ENCODE measurements at places on chromosomes 11 and 22.

DNA sequence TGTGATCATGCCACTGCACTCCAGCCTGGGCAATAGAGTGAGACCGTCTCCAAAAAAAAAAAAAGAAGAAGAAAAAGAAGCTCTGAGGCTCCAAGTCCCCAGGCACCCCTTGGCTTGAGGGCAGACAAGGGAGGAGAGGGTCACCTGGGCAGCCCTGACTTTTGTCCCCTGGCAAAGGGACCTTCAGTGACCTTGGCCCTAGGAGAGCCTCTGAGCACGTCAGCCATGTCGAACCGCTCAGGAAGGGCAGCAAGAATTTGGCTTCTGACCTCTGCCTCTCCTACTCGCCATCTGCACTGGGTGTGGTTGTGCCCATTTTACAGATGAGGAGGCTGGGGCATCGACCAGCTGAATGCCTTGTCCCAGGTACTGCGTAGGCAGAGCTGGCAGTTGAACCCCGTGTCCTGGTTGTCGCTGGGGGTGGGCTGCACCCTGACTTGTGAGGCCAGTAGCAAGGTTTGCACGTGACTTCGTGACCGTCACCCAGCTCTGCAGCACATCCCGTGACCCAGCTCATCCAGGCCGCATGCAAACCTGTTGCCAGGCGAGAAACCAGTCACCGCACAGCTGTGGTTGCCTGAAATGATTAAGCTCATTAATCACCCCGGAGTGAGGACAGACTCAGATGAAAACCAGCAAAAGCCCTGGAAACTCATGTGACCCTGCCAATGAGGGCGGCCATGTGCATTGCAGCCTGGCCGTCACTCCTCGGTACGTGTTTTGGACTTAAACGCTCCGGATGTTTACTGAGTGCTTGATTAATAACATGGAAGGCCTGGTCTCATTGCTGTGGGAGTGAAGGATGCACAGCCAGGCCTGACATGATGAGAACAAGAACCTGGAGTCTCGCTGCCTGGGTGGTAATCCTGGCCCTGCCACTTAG is 47.7 kb upstream of the PPP6R3 start:
- DNase-seq: no peak

DNA sequence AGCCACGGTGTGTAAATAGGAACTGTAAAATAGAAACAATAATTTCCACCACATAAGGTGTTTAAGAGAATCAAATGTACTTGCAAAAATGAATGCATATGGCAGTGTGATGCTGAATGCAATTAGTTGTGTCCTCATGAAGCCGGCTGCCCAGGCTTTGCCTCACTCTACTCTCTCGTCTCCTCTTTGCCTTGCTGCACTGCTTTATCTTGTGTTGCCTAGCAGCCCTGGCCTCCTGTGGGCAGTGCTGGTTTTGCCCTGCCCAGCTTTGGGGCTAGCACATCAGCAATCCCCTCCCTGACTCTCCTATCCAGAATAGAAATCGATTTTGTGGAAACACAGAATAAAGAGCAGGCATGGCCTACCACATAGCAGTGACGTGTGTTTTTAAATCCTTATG is 30.0 kb downstream of the LRRC32 start:
- DNase-seq: no peak

DNA sequence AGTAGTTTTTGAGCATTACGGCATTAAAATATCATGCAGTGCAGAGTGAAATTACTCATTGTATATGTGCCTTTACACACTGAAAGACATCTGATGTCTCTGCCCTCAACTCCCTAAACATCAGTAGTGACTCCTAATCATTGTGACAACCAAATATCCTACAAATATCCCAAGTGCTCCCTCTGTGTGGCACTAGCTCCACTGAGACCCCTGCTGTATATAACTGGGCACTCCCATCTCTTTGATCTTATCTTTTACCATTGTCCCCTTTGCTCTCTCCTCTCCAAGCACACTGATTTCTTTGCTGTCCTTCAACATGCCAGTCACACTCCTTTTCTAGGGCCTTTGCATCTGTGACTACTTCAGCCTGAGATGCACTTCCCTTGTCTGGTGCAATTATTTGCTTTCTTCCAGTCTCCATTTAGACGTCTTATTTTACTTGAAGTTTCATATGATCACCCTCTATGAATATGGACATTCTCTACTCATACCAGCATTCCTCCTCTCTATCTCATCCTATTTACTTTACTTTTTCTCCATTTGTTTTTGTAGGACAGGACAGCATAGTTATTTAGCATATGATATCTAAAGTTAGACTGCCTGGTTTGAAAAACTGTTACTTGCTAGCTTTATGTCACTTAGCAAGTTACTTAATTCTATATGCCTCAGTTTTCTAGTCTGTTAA is 2.4 kb downstream of the SLC5A12 start:
- DNase-seq: no peak

DNA sequence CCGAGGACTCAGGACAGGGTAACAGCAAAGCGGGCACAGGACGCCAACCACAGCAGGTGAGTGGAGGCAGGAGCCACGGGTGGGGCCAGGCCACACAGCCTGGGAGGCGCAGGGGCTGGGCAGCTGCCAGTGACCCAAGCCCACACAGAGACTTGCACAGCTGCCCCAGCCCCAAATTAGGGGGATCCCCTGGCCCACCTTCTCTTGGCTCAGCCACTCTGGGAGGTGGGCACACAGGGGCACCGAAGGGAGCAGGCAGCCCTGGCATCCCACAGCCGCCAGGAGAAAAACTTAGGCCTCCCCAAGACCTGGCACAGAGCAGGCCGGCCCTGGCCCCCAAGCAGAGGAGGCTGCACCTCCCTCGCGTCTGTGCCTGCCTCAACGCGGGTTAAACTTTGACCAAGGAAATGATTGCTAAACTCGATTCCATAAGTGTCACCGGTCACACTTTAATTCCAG is at the start of gene SLC22A12:
SLC22A12 (plus strand) TSS at position 458 of the 459 bp plus-strand sequence. CDS start 337 bp downstream, outside the sequence.
- no peak for DNase-seq

DNA sequence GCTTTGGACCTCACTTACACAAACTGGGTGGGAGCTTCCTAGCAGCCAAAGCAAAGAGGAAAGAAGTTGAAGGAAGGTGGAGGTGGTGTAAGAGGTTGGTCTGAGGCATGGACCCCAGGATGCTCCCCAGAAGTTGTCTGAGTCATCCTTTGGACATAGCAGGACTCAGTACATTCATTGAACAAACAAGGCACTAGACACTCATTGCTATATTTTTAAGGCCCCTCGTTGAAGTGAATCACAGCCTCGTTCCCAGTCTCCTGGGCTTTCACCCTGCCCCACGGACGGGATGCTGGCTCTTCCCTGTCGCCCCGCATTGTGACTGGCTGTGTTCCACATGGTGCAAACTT is 95.9 kb upstream of the FGF3 start:
- DNase-seq: no peak

Measured in fibroblast of the conjunctiva (primary cell).